ENCODE measurements at places on chromosomes 13 and 19. TPM values are rescaled to one million over a fixed set of nuclear protein-coding genes. Genes with fewer than 3 reads are reported as not detected.

Gene CPB2
- total RNA-seq: not detected

Gene KLC3
- 0.37 TPM for total RNA-seq

- no peak for DNase-seq
Measured at GRCh38 chr13:75226733-75227435, 255.1 kb downstream of the TBC1D4 start.

- DNase-seq: no peak
Measured at GRCh38 chr13:112971288-112971643, 2.3 kb downstream of the MCF2L start.

DNA sequence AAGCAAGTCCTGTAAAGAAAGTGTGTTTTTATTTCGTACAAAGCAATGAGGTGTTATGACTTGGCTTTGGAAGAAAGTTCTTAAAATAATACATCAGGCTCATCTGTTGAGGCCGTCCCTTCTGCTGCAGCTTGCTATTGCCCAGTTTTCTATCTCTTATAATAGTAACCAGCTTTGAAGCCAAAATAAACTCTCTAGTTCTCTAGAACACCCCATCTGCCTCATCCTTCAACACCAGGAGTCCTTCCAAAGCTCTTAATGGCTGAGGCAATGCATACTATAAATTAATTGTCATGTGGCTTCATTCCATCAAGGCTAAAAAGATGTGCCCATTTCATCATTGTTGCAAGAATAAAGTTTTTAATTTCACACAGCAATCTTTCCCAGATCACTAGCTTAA, 49.4 kb upstream of the IPO5 start:
- no peak for DNase-seq

- DNase-seq: no peak
Measured at GRCh38 chr13:46526740-46527139, 26.2 kb upstream of the LRCH1 start.

All from SJSA1 (cell line).